ENCODE measurements at places on chromosomes 16 and 17.

- DNase-seq, result no peak
Observed at GRCh38 chr17:63916566-63917185, 2.0 kb downstream of the GH1 start.

- DNase-seq, result no peak
Observed at GRCh38 chr17:47267354-47267828, 13.8 kb downstream of the ITGB3 start.

GRCh38 chr17:30894236-30894635 is 11.8 kb downstream of the TEFM start:
- no peak for DNase-seq

- DNase-seq, result no peak
Observed at GRCh38 chr17:6138761-6139446, 68.7 kb downstream of the WSCD1 start.

- no peak for DNase-seq
Observed at GRCh38 chr17:2302778-2303203, 794 bp downstream of the SMG6 start.

GRCh38 chr16:7405166-7405565 is 72.5 kb downstream of the RBFOX1 start:
- no peak for DNase-seq

DNA sequence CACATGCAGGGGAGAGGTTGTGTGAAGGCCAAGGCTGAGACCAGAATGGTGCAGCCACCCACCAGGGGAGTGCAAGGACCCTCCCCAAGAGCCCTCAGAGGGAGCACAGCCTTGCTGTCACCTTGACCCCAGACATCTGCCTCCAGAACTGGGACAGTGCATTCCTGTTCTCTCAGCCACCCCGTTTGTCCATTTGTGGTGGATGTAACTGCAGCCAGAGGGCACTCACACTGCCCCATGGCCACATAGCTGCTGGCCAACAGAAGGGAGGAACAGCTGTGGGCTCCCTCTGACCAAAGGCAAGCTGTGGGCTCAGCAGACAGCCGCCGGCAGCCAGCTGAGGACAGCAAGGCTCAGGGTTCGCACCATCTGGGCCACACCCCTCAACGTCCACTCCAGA is 49.8 kb upstream of the KLHDC4 start:
- DNase-seq, result no peak

- DNase-seq, result no peak
Observed at GRCh38 chr17:79294459-79295071, 219.9 kb downstream of the ENGASE start.

GRCh38 chr17:20266806-20267458 is 200.4 kb downstream of the LGALS9B start:
- DNase-seq, result no peak

GRCh38 chr17:56880133-56880532 is 33.7 kb downstream of the TRIM25 start:
- DNase-seq, result no peak

GRCh38 chr17:37848690-37849616 is 75.3 kb upstream of the TBC1D3K start:
- DNase-seq, result no peak

Data from activated gamma-delta T cell (primary cell).